ENCODE measurements at places on chromosomes 1 and 21.

DNA sequence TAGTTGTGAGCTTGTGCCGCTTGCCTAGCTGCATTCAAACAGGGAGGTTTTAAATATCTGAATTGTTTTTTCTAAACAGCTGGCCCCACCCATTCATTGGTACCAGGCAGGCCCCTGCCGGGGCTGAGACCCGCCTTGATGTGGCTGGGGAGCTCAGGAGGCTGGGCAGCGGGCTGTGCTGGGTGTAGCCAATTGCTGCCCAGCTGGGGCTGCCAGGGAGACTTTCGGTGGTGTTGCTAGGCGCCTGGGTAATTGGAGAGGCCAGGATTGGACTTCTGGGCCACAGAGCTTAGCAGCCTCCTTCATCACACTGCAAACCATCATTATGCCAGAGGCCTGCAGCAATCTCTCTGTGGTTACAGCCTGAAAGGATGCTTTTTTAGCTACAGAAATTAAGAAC lies 12.2 kb downstream of the RHBDL2 start:
- no peak for DNase-seq

GRCh38 chr1:54559111-54559548 lies 11.1 kb downstream of the ACOT11 start:
- DNase-seq: no peak

GRCh38 chr1:153560771-153561465 lies 4.7 kb downstream of the S100A2 start:
- DNase-seq: no peak

DNA sequence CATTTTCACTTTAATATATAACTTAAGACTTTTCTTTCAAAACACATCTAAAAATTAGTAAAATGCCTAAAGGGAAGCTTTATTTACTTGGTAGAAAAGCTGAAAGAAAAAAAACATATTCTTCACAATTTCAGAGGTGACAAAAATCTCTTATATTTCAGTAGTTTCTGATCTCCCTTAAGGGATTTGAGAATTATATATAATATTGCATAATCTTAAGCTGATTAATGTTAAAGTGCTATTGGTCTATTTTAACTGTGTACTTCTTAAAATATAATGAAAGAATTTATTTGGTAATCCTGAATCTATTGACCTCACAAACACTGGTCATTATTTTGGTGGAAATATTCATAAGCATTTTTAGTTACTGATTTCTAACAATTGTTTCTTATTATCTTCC lies 1.2 kb upstream of the VPS45 start:
- DNase-seq: no peak

- DNase-seq: no peak
Observed at GRCh38 chr1:115115521-115116161, 26.3 kb upstream of the TSPAN2 start.

DNA sequence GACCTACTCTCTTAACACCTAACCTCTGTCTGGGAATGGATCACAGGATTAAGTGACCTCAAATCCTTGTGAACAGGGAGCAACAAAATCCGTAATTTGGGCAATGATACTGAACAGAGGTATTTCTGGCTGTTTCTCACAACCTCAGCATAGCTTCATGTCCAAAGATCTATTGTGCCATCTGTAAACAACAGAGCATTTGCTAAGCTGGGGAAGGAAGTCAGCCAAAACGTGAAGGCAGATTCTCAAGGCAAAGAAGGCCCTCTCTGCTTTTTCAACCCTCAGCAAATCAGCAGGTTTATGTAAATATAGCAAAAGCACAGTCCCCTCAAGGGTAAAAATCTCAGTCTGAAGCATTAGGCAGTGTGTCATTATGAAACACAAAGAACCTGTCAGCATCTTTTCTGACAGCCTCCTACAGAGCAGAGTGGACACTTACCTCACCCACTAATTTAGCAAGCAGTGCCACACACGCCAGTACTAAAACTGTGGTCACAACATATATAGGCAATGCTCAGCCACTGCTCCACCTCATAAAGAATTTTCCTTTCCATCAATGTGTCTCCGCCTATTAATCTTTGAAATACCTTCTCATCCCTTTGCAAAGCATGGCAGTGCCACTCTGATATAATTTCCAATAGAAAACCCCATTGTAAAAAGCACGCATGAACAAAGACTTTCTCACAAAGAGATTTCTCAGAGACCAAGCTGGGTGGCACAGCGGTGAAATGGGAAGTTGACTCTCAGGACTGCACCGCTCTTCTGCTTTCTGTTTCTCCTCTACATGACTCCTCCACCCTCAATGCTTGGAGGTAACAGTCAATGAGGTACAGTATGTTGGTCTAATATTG lies 188.0 kb downstream of the RERE start:
- DNase-seq: no peak

DNA sequence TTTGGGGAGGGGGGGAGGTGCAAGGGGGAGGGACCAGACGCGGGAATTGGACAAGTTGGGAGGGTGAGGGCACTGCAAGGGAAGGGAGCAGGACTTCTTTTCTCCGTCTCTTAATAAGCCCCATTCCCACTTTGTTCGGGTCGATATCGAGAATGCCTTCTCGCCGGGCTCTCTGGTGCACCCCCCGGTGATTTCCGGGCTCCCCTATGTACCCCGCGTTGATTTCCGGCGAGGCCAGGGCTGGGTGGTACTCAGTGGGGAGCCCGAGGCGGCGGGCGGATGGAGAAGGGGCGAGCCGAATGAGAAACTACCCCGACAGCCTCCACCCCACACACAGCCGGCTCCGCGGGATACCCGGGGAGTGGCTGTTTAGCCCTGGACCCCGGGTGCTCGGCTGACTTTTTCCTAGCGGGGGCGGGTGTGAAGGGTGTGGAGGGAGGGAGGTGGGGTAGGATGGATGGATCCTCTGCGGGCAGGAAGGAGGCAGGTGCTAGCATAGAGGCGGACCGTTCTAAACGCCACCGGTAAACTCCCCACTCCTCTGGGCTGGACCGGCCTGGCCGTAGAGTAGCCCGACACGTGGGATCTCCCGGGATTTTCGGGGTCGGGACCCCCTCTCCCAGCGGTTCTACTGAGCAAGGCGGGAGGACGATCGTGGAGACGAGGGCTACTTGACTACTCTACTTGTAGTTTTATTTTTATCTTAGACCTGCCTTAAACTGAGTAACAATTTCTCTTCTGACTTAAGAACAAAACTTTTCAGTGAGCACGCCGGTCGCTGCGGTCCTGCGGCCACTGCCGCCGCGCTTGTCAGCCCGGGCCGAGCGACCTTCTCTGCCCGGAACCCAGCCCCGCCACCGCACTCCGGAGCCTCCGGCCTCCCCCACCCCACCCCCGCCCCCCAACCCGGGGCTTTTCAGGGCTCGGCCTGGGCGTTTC lies 1.0 kb downstream of the RNF220 start:
- DNase-seq: peak; percentile 53

DNA sequence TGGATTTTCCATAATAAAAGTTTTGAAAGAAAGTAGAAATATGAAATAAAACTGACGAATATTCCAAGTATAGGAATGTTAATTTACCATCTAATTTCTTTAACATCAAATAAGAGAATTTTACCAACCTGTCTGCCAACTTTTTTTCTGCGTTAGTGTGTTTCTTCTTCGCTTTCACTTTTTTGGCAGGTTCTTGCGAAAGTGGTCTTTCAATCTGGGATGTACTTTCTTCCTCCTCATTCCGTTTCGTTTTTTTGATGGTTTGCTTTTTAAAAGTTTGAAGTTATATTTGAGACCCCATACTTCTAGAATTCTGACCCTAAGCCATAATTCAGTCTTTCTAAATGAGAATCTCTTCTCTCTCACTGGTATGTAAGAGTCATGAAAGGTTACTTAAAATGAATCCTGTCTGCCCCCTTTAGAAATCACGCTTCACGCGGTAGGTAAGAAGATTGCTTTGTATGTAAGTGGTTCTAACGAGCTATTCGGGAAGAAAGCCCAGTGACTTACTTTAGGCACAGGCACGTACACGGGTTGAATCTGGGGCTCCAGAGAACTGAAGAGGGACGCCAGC lies 580 bp downstream of the RBM34 start:
- no peak for DNase-seq

DNA sequence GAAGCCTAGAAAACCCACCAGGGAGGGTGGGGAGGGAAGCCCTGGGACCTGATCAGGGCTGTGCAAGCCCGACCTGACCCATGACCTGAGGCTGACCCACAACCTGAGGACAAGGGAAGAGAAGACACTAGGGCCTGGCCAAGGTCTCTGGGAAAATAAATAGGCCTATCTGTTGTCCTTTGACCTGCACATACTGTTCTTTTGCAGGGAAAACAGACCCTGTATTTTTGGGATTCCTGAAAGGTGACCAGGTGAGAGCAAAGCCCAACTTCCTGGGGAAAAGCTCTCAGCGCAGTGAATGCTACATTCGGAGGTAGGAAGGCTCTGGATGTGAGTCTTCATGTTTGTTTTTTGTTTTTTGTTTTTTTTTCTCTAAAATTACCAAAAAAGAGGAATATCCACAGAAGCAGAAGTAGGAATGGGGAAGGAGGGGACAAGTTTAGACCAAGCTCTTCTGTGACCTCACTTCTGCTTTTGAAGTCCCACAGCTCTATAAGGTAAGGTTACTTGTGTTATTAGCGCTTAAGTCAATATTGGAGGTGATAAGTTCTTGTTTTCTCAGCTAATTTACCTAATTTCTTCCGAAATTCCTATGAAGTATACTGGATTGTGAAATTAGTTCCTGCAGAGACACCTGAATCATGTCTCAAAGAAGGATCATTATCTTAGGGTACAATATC lies 26.2 kb upstream of the LYST start:
- no peak for DNase-seq

DNA sequence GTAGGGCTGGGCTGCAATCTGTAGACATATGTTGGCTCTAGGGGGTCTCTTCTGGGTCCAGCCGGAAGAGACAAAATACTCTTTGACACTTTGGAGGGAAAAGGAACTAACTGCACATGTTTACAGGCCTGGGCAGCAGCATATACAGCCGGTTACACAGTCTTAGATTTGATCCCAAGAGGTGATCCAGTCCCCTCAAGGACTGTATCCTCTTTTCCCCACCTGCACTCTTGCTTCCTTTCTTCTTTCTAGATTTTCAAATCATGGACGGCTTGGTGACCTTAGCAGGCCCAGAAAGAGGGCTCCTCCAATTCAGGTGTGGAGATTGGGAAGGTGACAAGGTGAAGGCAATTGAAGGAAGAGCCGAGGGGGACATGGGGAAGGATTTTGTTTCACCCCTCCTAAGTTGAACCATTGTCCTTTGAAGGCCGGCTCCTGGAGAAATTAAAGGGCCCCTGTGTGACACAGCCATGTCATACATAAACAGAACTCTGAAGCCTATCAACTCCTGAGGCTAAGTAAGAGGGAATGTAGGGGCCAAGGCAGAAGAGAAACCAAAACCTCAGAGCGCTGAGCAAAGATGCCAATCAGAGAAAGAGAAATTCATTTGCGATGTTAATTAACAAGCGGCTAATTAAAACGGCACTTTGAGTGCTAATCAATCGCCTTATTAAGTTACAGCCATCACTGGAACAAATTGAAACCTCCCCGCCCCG lies 5.9 kb upstream of the BARHL2 start:
- no peak for DNase-seq

DNA sequence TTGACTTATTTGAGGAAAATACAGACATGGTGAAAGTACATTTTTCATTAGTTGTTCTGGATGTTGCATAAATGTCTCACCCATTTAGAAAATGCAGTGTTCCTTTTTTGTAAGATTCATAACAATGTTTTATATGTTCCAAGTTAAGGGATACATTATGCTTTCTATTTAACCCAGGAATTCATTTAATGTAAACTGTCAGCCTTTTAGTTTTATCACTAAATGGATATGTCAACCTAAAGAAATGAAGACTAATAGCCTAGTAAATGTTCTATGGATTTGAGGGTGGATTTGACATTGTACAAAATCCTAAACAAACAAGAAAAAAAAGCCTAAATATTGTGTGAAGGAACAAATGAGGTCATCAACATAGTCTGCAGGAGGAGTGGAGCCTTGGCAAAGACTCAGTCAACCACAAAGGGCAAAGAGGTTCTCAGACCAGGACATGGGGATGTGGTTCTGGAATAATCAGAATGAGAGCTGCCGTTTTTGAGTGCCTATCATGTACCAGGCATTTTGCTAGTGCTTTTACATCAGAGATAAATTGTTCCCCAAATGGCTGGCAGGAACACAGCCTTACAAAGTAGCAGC lies 8.8 kb upstream of the INSL5 start:
- no peak for DNase-seq

DNA sequence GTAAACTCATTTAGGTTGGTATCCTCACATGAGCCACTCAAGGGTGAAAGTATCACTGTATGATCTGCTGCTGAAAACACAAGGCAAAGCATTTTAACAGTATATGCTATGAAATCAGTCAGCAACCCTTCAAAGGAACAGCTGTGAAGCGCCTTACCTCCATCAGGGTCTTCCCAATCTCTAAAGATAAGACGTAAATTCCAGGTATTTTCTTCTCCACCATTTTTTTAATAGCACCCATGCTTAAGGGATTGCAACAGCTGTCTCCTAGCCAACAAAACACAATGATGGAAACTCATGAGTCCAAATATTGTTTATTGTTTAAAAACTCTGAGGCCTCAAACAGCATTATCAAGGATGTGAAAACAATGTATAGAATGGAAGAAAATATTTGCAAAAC lies 4.8 kb downstream of the PPT1 start:
- DNase-seq: no peak

- DNase-seq: peak; percentile 44
Observed at GRCh38 chr1:145891587-145892485, 6.2 kb upstream of the ANKRD35 start.

GRCh38 chr1:14504517-14504916 lies 94.0 kb upstream of the KAZN start:
- DNase-seq: no peak

- DNase-seq: no peak
Observed at GRCh38 chr1:65247419-65248359, 61.7 kb upstream of the DNAJC6 start.

- DNase-seq: no peak
Observed at GRCh38 chr21:46096596-46097335, 1.1 kb upstream of the COL6A2 start.

DNA sequence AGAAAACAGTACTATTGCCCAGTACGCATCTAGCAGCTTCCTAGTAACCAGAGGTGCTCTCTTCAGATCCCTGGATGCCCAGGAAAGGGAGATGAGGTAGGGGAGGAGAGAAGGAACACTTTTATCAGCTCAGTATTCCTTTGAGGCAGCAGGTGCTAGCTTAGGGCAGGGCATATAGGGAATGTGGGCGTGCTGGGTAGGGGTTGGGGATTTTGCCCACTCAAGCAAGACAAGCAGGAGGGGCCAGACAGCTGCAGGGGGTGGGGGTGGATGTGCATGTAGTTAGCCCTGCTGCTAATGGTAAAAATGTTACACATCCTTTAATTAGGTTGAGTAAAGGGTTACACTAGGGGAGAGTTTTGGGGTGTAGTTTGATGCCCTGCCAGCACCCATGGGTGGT lies 18.1 kb upstream of the AVPR1B start:
- DNase-seq: no peak

DNA sequence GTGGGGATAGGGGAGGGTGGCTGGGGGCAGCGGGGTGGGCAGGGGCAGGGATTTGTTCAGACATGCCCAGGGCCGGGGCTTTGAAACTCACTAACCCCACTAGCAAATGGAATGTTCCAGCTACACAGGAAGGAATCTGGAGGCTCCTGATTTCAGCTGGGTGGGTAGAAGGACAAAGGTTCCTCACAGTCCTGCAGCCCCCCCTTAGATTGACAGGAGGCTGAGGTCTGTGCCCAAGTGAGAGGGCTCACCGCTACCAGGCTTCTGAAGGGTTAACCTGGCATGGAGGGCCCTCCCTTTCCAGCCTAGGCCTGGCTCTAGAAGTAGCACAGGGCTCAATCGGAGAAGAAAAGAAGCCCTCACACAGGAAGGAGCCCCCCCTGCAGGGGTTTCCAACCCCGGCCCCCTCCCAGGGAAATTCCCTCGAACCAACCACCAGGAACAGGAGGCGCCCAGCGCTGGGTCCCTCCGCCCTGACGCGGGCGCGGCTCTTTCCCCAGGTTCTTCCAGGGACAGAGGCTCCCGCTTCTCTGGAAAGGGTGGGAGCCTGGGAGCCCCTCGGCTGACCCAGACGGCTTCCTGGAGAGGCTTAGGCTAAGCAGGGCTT lies 3.3 kb downstream of the EPHA2 start:
- DNase-seq: no peak

All from activated naive CD8-positive, alpha-beta T cell treated with anti-CD3 and anti-CD28 coated beads for 36 hours (primary cell).